ENCODE measurements at places on chromosomes 6 and 20. TPM values are rescaled to one million over a fixed set of nuclear protein-coding genes. Genes with fewer than 3 reads are reported as not detected.

- H3K4me3 ChIP-seq: peak overlapping the region; percentile 83
- no peak for DNase-seq
- H3K27me3 ChIP-seq: no peaks in the 10 kb centered on the region
- peaks cover 67% of the 10 kb centered on the region for H3K4me1 ChIP-seq
Observed at GRCh38 chr6:110357298-110357663, 868 bp downstream of the METTL24 start.

GRCh38 chr6:168011291-168011690, 13.8 kb downstream of the KIF25 start:
- H3K4me1 ChIP-seq: no peaks in the 10 kb centered on the region
- no peaks in the 10 kb centered on the region for H3K36me3 ChIP-seq
- H3K27ac ChIP-seq: no peak overlapping the region
- no peak for DNase-seq

GRCh38 chr6:134956676-134957075, 6.8 kb upstream of the ALDH8A1 start:
- peaks cover 4% of the 10 kb centered on the region for H3K36me3 ChIP-seq
- H3K4me3 ChIP-seq: no peak overlapping the region
- no peaks in the 10 kb centered on the region for H3K4me1 ChIP-seq
- DNase-seq: no peak
- H3K27me3 ChIP-seq: no peaks in the 10 kb centered on the region

GRCh38 chr6:30497714-30498113, 8.4 kb downstream of the HLA-E start:
- H3K4me1 ChIP-seq: no peaks in the 10 kb centered on the region
- no peak for DNase-seq
- no peaks in the 10 kb centered on the region for H3K27me3 ChIP-seq
- peaks cover 2% of the 10 kb centered on the region for H3K36me3 ChIP-seq
- no peak overlapping the region for H3K27ac ChIP-seq

MC3R gene
- total RNA-seq: not detected

GRCh38 chr6:113450061-113450465, 407.1 kb upstream of the MARCKS start:
- no peak for DNase-seq
- H3K4me3 ChIP-seq: no peak overlapping the region
- H3K4me1 ChIP-seq: no peaks in the 10 kb centered on the region
- H3K27ac ChIP-seq: no peak overlapping the region

DNA sequence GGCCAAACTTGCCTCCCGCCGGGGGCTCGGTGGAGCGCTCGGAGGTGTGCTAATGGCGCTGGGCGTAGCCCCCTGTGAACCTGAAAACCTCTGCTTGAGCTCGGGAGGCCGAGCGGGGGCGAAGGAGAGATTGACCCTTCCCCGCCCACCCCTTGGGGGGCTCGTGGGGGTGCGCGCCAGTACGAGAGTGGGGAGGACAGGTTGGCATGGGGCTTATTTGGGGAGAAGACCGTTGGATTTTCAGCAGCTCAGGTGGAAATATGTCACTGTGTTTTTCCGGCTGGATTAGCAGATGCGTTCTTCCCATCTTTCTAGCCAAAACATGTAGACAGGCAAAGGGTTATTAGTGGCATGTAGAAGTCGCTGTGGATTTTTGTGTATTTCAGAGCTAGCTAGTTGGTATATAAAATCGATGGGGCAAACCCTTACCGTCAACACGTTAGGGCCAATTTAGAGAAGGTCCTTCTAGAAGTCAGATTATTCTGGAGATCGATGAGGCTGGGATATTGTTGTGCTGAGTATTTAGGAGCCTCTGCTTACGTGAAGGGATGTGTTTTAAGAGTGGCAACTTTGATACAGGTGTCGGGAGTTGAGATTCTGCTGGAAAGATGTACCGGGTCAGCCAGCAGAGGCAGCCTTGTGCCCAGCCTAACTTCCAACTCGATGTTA, 525 bp downstream of the NCOA7 start:
- DNase-seq: no peak
- peaks cover 42% of the 10 kb centered on the region for H3K4me1 ChIP-seq
- no peaks in the 10 kb centered on the region for H3K36me3 ChIP-seq
- H3K27me3 ChIP-seq: no peaks in the 10 kb centered on the region
- H3K4me3 ChIP-seq: peak overlapping the region; percentile 97
- H3K27ac ChIP-seq: peak overlapping the region; percentile 99
